ENCODE measurements at places on chromosomes 4 and X. TPM values are rescaled to one million over a fixed set of nuclear protein-coding genes. Genes with fewer than 3 reads are reported as not detected.

The FRAS1 gene
- polyA plus RNA-seq = under 0.01 TPM

DNA sequence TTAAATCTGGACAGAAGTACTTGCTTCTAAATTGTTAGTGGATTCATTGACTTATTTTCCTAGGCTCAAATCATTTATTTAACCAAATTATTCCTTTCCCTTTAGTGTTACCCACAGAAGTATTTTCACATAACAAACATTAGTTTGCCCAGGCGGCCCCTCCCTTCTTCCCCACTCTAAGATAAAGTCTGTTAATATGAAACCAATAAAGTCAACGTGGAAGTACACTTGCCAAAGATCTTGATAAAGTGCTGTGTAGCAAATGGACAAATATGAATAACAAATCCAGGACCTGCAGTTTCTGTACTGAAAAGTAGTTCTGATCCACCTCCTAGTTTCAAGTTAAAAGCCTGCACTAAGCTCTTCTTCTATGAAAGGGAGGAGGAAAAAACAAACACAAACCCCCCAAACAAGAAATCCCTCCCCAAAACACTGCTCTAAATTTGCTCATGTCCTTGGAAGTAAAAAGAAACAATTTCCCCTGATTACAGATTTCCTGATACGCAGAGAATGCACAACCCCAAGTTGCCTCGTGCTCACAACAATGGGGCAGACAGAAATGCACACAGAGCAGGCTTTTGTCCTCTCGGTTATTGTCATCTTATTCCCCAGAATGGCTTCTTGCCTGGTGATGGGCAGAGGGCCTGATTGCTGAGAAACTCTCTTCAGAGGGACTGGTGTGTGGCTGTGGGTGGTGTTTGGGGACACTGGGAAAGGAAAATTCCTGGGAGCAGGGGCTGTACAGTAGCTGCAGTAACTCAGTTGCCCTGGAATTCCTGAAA is 23.2 kb downstream of the TMSB4X start:
- no peak for DNase-seq

GRCh38 chrX:121028419-121028818 is 19.0 kb upstream of the GLUD2 start:
- DNase-seq = no peak

- DNase-seq = no peak
Measured at GRCh38 chr4:58564695-58565475, 1454.7 kb upstream of the IGFBP7 start.

DNA sequence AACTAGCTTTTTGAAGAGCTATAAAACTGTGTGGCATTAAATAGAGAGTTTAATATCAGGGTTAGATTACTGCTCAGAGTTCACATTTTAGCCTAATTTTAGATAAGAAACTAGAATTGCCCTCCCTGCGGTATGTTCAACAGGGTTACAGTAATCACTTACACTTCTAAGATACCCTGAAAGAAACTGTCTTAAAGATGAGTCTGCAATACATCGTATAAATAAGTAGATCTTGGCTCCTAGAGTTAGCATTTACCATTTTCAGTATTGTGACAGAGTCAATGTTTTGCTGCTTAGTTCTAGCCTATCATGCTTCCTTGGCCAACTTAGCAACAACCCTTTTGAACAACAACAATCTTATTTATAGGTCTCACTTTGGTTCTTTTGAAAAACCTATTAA is 217.8 kb upstream of the NDST4 start:
- no peak for DNase-seq

DNA sequence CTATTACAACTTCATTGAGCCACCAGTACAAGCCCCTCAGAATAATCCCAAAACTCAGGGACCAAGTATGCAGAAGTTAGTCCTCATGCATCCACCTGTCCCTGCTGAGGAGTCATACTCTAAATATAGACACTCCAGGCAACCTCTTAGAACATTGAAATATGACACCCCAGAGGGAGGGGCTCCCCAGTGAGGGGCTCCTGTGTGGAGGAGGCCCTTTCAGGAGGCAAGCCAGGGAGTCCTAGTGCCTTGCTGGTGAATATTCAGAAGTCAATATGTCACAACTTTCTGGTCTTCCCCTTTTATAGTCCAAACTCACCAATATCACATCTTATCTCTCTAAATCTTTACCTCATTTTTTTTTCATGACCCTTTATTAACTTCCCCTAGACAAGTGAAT is 1.6 kb upstream of the ARMCX6 start:
- no peak for DNase-seq

- no peak for DNase-seq
Measured at GRCh38 chr4:115515366-115515765, 401.9 kb upstream of the NDST4 start.

The HMGN5 gene
- polyA plus RNA-seq = 3.7 TPM

- no peak for DNase-seq
Measured at GRCh38 chrX:81241753-81242152, 39.9 kb downstream of the SH3BGRL start.

GRCh38 chrX:17443556-17443955 is 68.6 kb downstream of the NHS start:
- no peak for DNase-seq

The CRMP1 gene
- 6.2 TPM for polyA plus RNA-seq

GRCh38 chr4:3215733-3216132 is 33.2 kb upstream of the MSANTD1 start:
- no peak for DNase-seq

DNA sequence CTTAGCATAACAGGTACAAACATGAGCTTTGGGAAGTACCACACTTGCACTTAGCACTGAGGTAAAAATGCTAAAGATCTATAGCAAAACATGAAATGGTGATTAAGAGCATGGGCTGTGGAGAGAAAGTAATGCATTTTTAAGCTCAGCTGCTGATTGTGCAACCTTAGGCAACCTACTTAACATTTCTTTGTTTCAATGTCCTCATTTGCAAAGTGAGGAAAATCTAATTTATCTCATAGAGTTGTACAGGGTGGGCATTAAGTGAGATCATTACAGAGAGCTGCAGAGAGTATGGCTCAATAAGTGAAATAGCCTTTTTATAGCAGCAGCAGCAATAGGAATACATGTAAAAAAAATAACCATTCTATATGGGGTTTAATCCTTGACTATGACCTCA is 87.0 kb downstream of the PAK3 start:
- no peak for DNase-seq

GRCh38 chr4:119652998-119653397 is 24.4 kb upstream of the PDE5A start:
- peak; percentile 70 for DNase-seq

GRCh38 chrX:133473451-133473850 is 58.2 kb upstream of the GPC4 start:
- no peak for DNase-seq

DNA sequence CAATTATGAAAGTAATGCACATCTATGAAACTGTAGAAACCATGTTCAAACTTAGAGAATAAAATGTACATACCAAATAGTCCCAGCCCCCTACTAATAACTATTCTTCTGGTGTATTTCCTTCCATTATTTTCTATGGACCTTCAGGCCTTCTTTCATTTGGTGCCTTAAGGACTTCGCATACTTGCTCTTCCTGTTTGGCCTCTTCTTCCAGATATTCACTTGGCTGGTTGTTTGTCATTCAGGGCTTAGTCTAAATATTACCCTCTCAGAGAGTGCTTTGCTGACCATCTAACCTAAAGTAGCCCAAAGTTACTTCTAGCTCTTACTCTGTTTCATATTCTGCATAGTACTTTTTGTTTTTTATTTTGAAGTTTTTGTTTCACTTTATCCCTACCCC is 70.3 kb upstream of the ARMCX2 start:
- no peak for DNase-seq

DNA sequence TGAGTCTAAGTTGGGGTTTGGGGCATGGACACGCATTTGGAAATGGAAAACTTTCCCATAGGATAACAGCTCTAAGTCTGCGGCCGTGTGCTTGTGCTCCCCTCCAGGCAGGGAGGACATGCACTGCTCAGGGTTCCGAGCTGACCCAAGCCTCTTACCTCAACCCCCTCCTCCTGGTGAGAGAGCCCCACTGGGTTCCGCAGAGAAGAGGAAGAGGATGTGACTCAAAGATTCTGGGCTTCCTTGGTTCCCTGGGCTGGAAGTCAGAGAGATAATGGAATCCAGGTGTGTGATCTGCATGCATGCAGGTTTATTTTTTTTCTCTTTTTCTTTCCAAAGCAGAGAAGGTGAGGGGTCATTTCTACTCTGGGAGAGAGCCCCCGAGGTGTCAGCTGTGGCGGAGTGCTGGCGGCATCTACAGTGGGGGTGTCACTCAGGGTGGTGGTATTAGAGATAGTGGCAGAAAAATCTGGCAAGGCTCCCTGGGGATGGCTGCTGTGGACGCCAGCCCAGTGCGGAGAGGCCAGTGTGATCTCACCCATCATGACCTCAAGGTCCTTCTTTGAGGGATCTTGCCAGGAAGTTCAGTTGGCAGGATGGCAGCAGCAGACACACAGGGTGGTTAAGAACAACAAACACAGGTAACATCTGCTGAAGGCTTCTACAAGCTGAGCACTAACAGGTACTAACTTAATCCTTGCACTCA is 168.7 kb upstream of the HAND2 start:
- no peak for DNase-seq

- DNase-seq = no peak
Measured at GRCh38 chr4:147916351-147916750, 184.5 kb downstream of the ARHGAP10 start.

DNA sequence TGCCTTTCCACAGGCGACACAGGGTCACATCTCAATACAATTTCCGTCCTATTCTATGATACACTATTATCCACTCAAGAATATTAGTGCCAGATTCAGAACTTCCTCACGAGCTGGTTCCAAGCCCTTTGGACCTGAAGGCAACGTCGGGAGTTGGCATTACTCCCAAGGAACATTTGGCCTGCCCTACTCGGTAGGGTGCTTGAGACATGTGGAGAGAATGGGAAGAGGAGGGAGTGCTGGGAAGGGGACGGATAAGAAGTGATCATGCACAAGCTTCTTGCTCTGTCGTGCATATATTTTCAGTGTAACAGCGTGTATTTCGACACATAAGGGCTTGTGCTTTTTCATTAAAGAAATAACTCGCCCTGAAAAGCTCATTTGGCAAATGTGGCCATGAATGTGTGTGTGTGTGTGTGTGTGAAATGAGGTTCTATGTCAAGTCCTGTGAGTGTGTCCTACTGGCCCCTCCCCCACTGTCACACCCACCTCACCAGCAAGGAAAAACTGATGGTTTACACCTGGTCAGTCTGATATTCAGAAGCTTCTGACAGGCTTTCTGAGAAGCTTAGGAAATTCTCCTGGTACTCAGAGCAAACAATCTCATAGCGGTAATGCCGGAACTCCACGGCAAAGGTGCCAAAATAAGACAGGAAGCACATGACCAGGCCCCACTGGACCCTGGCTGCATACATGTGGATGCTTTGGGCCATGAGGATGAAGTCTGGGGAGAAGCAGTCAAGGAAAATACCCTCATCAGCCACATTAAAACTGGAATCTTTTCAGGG is 54.8 kb downstream of the ENOPH1 start:
- DNase-seq = no peak

The RAB33A gene
- polyA plus RNA-seq = 3.6 TPM

DNA sequence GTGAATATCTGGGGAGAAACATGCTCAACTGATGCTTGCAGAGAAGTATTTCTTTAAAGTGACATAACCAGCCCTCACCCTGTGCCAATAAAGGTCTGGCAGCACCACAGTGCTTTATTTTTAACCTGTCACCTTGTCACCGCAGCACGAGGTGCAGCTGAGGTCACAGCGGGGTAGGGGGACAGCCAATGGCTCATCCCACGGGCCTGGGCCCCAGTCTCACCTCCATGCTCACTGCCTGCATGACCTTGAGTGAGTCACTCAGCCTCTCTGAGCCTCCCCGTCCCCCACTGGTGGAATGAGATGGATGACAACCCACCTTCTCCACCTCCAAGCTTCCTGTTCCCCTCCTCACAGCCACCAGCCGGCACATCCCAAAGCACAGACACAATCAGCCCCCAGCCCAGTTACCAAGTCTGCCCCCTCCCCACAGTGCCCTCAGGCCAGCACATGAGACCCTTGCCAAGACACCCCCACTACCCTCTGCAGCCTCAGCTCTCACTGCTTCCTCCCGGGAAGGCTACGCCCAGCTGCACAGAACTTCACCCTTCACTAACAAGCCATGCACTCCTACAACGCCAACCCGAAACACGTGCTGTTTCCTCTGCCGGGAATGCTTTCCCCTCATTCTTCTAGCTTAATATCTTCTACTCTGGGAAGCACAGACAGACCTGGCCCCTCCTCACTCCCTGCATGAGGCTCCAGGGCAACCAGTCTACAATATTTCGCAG is 24.9 kb upstream of the MAN2B2 start:
- no peak for DNase-seq

The ITGB1BP2 gene
- 2.3 TPM for polyA plus RNA-seq

The PPP2R2C gene
- not detected for polyA plus RNA-seq

DNA sequence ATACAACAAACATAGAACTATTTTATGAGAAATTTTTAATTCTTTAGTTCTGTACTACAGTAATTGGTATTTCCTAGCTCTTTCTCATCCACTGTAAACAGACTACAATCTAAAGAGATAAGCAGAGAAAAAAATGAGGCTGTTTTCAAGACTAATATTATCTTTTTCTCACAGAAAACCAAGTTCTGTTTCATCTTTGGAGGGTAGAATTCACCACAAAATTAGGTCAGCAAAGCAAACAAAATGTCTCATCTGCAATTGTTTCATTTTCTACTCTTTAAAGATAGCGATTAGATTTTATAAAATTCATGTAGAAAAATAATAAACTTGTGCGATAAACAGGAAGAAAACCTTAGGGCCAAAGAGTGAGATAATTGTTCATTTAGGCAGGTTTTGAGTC is 10.8 kb downstream of the APOO start:
- no peak for DNase-seq

DNA sequence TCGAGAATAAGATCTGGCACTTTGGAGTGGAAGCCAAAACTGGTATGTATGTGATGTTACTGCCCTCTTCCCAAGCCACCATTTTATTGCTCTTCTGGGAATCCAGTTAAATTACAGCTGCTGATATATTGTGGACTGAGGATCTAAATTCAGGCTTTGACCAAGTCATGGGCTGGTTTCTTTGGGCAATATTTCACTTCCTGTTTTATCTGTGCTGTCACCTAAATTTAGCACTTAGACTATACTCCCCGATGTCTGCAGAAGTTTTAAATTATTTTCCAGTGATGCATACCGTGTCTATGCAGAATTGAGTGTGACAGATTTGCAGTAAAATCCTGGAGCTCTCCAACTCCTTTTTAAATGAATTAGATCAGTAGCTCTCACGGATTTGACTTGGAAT is 100.0 kb downstream of the TEX13A start:
- no peak for DNase-seq

GRCh38 chrX:153468008-153468580 is 2.3 kb downstream of the HAUS7 start:
- DNase-seq = no peak

The IRS4 gene
- polyA plus RNA-seq = 0.02 TPM

The SMARCA1 gene
- polyA plus RNA-seq = 76.9 TPM

GRCh38 chr4:13547485-13548041 is 3.3 kb upstream of the NKX3-2 start:
- no peak for DNase-seq

- peak; percentile 13 for DNase-seq
Measured at GRCh38 chrX:68895341-68895755, 66.5 kb downstream of the EFNB1 start.

The KLHL4 gene
- polyA plus RNA-seq = 0.17 TPM

GRCh38 chr4:13201241-13201640 is 282.9 kb downstream of the RAB28 start:
- no peak for DNase-seq
